ENCODE measurements at places on chromosomes 5 and 9.

GRCh38 chr5:136586196-136586595 is 220.9 kb upstream of the TRPC7 start:
- DNase-seq = no peak

GRCh38 chr5:11050596-11051304 is 289.7 kb upstream of the DAP start:
- DNase-seq = peak; percentile 36

GRCh38 chr9:91418215-91418610 is 5.4 kb downstream of the NFIL3 start:
- no peak for DNase-seq

DNA sequence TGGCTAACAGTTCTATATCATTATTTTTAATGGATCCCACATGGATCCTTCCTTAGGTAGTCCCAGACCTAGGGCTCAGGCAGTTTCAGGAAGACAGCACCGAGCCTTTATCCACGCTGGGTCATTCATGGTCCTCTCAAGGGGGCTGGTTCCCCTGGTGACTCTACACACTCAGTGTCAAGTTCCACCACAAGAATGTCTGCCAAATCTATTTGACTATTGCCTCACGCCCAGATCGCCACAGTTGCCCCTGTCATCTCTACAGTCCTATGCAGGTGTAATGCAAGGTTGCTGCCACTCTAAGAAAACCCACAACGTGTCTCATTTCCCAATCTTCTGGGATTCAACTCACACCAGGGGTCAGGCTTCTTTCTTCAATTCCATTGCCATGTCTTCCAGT is 8.0 kb upstream of the ZNF366 start:
- no peak for DNase-seq

Data from midbrain (tissue), 1 donor.